ENCODE measurements at places on chromosomes 6 and 20.

DNA sequence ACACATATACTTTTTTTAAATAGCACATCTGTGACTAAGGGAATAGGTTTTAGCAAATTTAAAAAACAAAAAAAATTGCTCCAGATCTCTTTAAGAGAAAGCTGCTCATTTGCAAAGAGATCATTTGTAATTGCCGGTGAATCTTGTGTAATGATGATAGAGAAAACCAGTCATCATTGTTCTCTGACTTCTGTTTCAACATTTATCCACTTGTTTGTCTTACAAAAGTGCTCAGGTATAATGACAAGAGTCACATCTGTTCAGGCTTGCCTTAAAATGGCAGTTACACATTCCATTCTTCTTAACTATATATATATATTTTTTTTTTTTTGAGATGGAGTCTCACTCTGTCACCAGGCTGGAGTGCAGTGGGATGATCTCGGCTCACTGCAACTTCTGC, 165.2 kb downstream of the AIG1 start:
- no peak for DNase-seq

- no peak for DNase-seq
Observed at GRCh38 chr6:7331452-7331851, 18.5 kb upstream of the SSR1 start.

DNA sequence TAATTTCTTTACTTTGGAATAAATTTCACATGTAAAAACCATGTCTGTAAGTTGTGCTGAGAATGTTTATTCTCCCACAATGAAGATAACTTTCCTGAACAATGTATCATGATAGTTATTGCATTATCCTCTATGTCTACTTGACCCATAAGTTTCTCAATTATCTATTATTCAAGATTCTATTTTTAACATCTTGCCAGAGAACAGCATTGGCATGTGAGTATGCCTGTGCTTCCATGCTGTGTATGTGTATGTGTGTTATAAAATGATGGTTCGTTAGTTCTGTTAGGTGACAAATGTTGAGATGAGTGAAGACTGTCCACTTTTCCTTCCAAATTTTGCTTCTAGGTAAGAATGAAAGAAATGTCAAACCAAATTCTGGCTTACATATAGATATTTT, 111.9 kb downstream of the EYA4 start:
- no peak for DNase-seq

DNA sequence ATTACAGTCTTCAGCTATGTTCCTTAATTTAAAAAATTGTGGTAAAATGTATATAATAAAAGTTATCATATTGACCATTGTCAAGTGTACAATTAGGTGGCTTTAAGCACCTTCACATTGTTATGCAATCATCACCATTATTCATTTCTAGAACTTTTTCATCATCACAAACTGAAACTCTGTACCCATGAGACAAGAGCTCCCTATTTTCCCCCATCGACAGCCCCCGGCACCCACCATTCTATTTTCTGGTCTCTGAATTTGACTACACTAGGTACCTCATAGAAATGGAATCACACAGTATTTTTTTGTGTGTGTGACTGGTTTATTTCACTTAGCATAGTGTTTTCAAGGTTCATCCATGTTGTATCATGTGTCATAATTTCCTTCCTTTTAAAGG, 39.7 kb upstream of the FYN start:
- no peak for DNase-seq

DNA sequence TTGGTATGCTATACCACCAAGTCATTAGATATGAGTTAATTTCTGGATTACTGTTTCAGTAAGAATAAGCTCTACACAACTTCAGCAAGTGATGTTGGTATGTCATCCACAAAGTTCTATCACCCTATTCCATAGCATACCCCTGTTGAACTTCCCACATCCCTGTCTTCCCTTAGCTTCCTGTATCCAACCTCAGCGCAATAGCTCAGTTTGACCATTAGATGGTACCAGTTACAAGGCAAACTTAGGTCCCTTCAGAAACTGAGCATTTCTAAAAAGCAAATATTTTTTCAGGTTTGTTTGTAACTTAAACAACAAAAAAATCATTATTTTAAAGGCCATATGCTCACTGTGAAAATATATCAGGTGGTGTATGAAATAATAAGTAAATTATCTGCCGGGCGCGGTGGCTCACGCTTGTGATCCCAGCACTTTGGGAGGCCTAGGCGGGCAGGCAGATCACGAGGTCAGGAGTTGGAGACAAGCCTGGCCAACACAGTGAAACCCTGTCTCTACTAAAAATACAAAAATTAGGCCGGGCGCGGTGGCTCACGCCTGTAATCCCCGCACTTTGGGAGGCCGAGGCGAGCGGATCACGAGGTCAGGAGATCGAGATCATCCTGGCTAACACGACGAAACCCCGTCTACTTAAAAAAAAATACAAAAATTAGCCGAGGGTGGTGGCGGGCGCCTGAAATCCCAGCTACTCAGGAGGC, 8.8 kb upstream of the MOG start:
- DNase-seq = no peak

DNA sequence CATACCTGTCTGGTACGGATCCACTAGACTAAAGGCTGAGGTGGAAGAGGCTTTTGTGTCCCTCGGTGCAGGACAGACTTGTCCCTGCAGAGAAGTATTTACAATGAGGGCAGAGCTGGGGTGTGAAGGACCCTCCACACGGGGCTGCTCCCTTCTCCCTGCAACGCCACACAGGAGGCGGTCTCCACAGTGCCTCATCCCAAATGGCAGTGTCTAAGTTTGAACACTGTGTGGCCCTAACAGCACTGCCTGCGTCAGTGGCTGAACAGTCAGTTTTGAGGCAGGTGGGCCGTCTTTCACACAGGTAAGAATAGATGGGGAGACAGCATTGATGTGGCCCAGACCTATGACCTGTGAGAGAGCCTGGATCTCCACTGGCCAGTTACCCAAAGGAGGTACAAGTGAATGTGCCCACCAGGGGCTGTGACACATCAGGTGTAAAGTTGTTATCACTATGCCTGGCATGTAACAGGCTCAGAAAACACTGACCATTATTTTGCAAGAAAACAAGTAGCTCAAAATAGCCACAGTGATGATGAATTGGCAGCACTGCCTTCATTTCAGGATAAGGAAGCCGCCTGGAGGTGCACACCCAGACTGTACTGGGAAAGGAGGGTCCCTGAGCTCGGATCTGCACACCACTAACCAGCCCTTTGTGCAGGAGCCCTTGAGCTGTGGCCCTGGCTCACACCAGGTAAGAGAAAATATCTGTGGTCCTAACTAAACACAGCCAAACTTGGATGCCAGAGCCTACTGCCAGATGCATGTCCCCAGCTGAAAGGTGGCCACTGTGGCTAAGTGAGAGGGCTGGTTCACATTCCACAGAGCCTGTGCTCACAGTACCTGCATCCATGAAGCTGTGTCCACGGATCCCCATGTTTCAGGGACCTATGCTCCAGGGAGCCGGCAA, 246.7 kb downstream of the DLL1 start:
- no peak for DNase-seq

DNA sequence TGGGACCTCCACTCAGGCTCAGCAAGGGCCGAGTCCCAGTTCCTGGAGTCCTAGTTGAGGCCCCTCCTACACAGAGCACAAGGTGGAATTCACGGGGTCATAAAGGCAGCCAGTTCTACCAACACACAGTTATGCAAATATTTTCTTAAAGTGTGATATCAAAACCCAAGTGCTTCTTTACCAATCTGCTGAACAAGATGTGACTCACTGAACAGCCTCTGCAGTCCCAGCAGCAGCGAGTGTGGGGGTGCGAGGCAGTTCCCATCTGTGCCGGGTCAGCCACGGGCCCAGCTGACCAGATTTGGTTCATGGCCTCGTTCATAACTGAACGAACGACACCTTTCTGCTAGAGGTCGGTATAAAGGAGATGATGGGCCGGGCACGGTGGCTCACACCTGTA, 4.5 kb upstream of the TCEA2 start:
- DNase-seq = no peak

DNA sequence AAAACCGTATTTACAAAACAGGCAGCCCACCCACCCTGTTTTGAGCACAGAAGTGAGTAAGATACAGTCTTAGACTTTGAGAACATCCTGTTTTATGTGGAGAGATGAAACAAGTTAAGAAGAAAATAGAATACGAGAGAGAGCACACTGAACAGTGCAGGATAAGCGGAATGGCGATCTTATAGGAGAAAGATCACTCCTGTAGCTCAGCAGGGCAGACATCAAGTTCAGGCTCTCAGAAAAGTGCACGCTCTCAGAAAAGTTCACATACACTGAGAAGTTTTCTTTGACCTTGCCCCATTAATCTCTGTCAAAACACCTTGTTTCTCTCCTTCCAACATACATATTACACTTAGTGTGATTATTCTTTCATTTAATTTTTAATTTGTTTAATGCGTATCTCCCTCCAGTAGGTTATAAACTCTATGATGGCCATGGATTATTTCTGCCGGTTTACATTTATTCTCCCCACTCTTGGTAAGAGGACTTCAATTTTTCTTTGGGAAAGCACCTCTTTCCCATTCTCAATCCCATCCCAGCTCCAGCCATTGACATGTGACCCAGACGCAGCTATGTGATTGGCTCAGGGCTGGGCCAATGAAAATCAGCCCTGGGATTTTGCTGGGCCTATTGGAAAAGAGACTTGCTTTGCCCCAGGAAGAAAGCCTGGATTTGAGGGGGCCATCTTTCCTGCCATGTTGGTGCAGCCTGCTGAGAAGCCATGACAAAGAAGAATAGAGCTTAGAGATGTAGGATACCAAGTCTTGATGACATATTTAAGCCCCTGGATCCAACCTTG, 16.2 kb downstream of the KCNB1 start:
- DNase-seq = no peak

DNA sequence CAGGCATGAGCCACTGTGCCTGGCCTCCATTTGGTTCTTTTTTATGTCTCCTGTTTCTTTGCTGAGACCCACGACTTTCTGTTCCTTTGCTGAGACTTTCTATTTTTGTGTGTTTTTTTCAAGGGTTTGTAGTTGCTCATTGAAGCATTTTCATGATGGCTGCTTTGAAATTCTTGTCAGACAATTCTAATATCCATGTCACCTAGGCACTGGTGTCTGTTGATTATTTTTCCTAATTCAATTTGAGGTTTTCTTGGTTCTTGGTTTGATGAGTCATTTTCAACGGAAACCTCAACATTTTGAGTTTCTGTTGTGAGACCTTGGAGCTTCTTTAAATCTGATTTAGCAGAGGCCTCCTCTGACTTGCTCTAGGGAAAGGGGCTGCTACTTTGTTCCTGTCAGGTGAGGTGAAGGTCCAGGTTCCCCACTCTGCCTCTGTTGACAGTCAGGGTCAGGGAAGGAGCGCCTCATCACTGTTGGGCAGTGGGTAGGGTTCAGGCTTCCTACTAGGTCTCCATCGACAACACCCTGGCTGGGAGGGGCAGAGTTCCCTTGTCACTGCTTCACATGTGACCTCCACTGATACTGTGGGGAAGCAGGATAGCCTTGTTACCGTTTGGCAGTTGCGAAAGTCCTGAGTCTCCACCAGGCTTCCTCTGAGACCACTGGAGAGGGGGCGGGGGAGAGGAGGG, 67.2 kb upstream of the RNF24 start:
- no peak for DNase-seq

GRCh38 chr6:158539413-158539812, 20.5 kb upstream of the TMEM181 start:
- no peak for DNase-seq

- DNase-seq = no peak
Observed at GRCh38 chr20:35854713-35855348, 83.0 kb downstream of the PHF20 start.

GRCh38 chr6:15926256-15926655, 202.6 kb upstream of the MYLIP start:
- DNase-seq = no peak

DNA sequence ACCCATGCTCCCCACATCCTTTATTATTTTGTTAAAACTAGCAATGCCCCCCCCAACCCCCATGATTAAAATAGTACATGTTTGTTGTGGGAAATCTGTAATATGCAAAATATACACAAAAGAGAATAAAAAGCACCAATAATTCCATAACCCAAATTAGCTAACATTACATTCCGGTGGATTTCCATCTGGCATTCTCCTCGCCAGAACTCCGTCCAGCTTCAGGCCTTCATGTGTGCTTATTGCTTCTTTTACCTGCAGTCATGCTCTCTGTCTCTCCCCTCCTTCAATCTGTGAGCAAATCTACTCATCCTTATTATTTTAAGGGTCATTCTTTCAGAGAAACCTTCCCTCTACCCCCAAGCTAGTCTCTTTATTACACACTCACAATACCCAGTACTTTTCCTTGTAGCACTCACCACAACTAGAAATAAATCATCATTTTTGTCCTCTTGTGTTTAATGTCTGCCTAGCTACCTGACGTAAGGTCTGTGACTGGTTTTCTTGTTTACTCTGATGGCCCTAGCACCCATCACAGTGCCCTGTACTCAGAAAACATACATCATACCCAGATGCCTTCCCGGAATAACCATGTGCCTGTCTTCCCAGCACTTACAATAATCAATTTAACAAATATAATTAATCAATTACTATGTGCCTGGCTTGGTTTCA, 25.6 kb upstream of the IER3 start:
- no peak for DNase-seq

GRCh38 chr6:36666287-36666686, 12.2 kb upstream of the CDKN1A start:
- DNase-seq = no peak

Data from omental fat pad (tissue), 4 donors.